ENCODE measurements at places on chromosomes 5 and 9. TPM values are rescaled to one million over a fixed set of nuclear protein-coding genes. Genes with fewer than 3 reads are reported as not detected.

The PPP2R2B gene
- total RNA-seq: 3.5 TPM

The C6 gene
- total RNA-seq: 0.18 TPM

The HRH2 gene
- 0.35 TPM for total RNA-seq

The ZBTB26 gene
- 6.2 TPM for total RNA-seq

The MAT2B gene
- 34.8 TPM for total RNA-seq

The MEGF10 gene
- 41.5 TPM for total RNA-seq

The PCDHGA9 gene
- 3.8 TPM for total RNA-seq

The ZCCHC7 gene
- total RNA-seq: 20.3 TPM

The LVRN gene
- total RNA-seq: 3.3 TPM

The CCDC180 gene
- 7.4 TPM for total RNA-seq

The SPZ1 gene
- total RNA-seq: not detected

The OR1N1 gene
- total RNA-seq: not detected

The STOML2 gene
- 77.7 TPM for total RNA-seq

The ENG gene
- 9.3 TPM for total RNA-seq

The MSH3 gene
- total RNA-seq: 13.3 TPM

The NAIP gene
- 10.7 TPM for total RNA-seq

The PCDHA9 gene
- total RNA-seq: 0.04 TPM

The PRSS3 gene
- 0.09 TPM for total RNA-seq

The PDE4D gene
- total RNA-seq: 65.9 TPM

The CRHBP gene
- 1.2 TPM for total RNA-seq

The CDC23 gene
- total RNA-seq: 32.8 TPM

The INSL6 gene
- total RNA-seq: not detected

The GFRA3 gene
- 1.9 TPM for total RNA-seq

The SPRY4 gene
- total RNA-seq: 26.4 TPM

The AHRR gene
- 2.8 TPM for total RNA-seq

The IL4 gene
- not detected for total RNA-seq

The ZBTB6 gene
- 9.0 TPM for total RNA-seq

The DAPK1 gene
- total RNA-seq: 18.8 TPM

The IL13 gene
- not detected for total RNA-seq

The PCDHGA3 gene
- total RNA-seq: 1.2 TPM
